ENCODE measurements at places on chromosomes 2 and 18.

GRCh38 chr2:158650646-158651357, 144.3 kb upstream of the DAPL1 start:
- DNase-seq: no peak

DNA sequence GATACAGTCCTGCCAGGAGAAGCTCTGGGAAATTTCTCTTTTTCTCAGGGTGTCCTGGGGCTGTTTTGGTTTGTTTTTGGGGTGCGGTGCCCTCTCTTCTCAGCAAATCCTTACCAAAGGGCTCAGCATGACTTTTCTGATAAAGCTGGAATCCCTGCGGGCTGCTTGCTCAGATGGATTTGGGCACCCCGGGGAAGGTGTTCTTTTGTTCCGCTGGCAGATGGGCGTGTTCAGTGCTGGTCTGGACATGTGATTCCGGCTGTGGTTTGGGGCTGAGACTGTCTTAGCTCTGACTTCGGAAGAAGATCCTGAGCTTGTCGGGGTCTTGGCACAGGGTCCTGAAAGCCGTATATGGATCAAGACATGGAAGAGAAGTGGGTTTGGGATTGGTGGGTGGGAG, 134.2 kb upstream of the SPRED2 start:
- no peak for DNase-seq

DNA sequence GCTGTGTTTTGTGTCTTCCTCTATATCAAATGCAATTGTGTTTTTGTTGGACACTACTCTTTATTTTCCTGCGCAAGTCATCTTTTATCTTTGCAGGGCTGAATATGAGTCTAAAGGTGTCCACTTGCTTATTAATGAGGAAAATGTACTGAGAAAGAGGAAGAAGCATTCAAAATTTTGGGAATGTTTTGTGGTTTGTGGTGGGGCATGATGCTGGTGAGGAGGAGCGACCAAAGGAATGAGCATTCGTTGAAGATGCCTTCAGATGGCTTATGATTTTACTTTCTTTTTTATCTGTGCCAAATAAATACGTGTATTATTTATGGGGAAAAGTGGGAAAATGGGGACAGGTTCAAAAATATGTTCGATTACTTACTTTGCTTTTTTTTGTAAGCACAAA, 63.9 kb upstream of the SMIM21 start:
- DNase-seq: no peak

GRCh38 chr2:180905461-180905860, 74.9 kb upstream of the UBE2E3 start:
- no peak for DNase-seq

GRCh38 chr18:28003451-28003850, 173.5 kb downstream of the CDH2 start:
- DNase-seq: no peak

DNA sequence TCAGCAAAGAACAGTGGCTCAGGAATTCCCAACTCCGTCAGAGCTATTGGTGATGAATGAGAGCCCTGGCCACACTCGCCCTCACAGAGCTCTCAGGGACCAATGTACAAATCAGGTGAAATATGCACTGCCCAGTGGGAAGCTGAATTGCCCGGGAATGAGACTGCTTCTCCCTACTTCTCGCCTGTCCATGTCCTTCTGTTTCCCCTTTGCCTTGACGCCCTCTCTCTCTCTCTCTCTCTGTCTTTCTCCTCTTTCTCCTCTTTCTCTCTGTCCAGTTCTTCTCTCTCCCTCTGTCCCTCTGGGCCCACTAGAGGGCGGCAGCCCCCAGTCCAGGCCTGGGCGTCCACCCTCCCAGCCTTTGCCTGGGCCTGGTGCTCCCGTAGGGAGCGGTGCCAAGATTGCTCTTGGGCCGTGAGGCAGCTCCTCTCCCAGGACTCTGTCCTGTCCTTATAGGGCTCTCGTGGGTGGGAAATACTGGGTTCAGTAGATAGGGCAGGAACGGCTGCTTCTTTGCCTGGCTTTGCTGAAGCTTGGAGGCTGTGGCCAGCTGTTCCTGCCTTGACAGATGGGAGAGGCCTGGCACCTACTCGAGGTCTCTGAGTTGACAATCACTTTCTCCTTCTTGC, 28.4 kb upstream of the PUM2 start:
- DNase-seq: peak; percentile 61

- no peak for DNase-seq
Observed at GRCh38 chr2:95010718-95011117, 14.8 kb upstream of the MAL start.

GRCh38 chr2:180872255-180872654, 108.2 kb upstream of the UBE2E3 start:
- no peak for DNase-seq

- no peak for DNase-seq
Observed at GRCh38 chr2:110871637-110872036, 139.3 kb downstream of the ACOXL start.

- no peak for DNase-seq
Observed at GRCh38 chr2:237968048-237968862, 1.4 kb downstream of the UBE2F start.

DNA sequence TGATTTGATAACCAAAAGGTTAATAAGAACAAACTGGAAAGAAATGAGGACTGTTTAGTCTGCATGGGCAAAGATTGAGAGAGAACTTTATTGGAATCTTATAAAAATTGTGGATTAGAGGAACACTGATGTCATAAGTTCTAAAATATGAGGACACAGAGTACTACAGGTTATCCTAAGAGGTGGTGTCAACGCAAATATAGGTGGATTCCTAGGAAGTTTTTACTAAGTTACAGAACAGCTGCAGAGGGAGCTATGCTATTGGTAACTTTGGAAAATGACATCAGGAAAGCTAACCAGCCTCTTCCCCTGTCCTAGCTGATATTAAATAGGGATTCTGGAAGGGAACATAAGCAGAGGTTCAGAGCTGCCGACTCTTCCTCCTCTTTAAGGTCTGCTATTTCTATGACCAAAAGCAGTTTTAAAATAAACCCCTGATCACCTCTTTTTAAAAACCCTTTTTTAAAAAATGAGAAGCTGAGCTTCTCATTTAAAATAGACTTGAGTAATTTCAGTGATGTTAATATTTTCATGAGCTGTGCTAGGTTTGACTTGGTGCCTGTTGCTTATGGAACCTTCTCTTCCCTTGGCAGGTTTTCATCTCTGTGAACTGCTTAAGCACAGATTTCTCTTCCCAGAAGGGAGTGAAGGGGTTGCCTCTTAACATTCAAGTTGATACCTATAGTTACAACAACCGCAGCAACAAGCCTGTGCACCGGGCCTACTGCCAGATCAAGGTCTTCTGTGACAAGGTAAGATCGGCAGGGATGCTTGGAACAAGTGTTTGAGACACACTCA, 34.2 kb downstream of the GRHL1 start:
- no peak for DNase-seq

DNA sequence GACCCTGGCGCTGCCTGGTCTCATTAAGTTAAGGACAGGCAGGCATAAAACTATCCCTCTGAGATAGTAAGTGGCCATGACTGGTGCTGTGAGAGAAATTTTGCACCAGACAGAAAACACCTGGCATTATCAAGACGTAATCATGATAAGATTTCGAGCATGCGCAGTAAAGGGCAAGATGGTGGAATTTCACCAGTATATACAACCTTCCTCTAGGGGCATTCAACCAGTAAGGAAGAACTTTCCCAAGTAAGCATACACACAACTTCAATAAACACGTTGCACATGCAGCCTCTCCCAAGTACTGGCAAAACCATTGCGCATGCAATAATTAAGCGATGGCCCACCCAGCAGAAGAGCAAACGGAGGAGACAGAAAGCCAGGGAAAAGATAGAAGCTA, 1376.4 kb upstream of the CRIM1 start:
- no peak for DNase-seq

GRCh38 chr18:57208047-57208446, 61.2 kb downstream of the BOD1L2 start:
- peak; percentile 26 for DNase-seq

GRCh38 chr2:237319887-237320286, 94.1 kb downstream of the COL6A3 start:
- DNase-seq: no peak

DNA sequence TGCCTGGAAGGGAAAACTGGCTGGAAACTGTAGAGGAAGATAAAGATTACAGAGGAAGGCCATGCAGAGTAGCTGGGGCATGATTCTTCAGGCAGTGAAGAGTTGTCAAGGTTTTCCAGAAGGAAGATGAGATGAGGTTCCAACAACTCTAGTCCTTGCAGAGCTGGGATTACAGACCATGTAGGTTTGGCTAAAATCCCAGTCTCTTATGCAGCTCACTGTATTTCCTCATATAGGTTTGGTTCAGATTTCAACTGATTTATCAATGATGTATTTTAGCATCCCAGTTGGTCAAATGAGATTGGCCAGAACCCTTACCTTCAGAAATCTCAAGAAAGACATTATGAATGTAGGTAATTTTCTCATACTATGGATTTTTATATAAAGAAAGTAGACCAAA, 16.4 kb downstream of the FAP start:
- DNase-seq: no peak

DNA sequence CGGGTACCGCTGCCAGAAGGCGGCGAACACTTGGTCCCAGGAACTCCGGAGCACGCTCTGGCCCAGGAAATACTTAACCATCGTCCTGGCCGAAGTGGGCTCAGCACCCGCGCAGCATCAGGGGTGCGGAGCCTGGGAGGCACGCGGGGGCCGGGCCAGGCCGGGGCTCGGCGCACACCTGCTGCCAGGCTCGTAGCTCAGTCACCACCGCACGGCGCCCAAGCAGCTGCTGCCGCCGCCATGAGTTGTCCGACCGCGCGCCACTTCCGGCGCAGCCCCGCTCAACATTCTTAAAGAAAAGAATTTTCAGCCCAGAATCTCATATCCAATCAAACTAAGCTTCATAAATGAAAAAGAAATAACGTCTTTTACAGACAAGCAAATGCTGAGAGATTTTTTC, 34.0 kb downstream of the MDH1 start:
- no peak for DNase-seq

DNA sequence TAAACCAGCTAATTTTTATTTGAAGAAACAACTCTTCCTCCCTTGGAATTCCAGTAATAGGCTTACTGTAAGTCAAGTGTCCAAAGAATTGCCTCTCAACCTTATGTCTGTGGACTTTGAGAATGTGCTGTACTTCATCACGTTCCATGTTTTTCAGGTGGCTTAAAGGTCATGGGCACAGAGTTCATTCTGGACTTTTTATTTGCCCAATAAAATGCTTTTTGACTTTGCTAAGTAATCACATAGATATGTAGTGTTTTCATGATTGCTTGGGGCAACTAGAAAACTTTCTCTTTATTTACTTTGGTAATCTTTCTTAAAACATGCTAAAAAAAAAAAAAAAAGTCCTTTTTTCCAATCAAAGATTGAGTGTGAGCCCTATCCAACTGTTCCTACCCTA, 10.4 kb upstream of the DNAH7 start:
- DNase-seq: no peak

DNA sequence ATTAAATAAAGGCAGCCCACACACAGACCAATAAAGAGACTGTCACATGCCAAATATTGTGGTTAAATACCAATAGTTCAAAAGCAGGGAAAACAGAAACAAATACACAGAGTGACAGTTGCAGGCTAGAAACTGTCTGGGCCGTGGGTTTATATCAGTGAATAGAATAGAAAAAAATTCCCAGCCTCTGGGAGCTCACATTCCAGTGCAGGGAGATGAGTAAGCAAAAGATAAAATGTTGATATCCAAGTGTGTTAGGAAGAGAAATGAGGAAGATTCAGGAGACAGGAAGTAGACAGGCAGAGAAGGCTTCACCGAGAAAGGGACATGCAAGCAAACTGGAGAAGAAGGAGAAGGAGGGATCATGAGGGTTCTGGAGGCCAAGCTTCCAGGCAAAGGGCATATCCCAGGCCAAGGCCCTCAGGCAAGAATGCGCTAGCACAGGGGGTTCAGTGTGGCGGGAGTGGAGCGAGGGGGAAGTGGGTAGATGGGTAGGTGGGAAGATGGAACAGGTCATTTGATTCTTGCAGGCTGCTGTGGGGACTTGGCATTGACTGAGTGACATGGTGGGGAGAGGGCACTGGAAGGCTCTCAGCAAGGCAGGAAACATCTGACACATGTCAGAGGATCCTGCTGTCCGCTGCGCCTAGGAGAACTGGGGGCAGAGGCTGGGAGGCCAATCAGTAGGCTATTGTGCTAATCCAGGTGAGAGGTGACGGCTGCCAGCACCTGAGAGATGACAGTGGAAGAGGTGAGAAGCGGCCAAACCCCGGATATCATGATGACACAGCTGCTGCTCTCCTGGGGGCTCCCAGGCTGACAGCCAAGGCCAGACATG, 89.2 kb downstream of the ZBTB7C start:
- DNase-seq: peak; percentile 97

DNA sequence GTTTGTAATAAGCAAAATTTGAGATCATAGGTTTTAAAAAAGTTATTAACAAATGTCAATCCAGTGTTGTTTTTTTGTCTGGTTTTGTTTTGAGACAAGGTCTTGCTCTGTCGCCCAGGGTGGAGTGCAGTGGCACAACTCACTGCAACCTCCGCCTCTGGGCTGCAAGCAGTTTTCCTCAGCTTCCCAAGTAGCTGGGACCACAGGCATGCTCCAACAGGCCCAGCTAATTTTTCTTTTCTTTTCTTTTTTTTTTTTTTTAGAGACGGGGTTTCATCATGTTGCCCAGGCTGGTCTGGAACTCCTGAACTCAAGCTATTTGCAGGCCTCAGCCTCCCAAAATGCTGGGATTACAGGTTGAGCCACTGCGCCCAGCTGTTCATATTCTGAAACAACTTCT, 31.3 kb downstream of the GALNT3 start:
- no peak for DNase-seq

GRCh38 chr2:190435031-190435670, 27.0 kb downstream of the MFSD6 start:
- DNase-seq: no peak

DNA sequence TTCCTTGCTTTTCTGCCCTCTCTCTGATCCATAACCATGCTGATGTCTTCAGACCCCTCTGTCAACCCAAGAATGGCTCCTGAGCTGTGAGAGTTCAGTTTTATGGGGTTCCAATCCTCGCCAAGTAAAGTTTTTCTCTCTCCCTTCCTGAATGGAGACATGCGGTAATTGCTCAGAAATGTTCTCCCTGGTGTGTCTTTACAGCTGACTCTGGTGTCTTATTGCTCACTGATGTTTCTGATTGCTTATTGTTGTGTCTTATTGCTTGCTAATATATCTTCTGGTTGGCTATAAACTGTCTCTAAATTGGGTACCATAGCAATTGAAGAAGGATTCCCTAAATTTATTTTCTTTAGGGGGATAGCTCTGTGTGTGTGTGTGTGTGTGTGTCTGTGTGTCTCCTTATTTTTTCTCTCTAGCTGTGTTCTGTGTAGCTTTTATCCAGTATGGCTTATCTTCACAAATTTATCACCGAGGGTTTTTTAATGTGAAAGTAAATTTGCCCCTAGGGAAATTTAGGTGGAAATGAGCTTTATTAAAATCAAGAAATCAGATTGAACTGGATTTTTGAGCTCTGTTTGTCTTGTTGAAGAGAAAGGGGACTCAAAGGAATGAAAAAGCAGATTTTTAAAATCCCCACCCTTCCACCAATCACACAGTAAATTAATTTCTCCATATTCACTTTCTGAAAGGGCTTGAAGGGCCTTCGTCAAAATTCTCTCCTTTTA, 19.5 kb downstream of the MGAT5 start:
- DNase-seq: no peak
